ENCODE measurements at places on chromosomes 2 and 18.

DNA sequence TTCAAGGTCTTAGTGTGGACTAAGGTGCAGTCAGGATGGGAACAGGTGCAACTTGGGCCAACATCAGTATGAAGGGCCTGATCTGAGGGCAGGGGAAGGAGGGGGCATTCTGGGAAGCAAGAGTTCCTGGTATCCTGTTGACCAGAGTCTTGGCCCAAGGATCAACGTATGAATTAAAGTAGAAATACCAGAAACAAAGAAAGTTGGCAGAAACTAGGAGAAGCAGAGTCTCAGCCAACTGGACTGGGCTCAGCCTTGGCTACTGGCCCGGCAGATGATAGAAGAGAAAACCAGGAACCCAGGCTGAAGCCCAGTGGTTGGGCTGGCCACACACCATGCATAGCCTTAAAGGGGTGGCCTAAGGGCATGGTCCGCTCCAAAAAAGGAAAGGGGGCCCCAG, 2.3 kb downstream of the CETN1 start:
- no peak for DNase-seq

DNA sequence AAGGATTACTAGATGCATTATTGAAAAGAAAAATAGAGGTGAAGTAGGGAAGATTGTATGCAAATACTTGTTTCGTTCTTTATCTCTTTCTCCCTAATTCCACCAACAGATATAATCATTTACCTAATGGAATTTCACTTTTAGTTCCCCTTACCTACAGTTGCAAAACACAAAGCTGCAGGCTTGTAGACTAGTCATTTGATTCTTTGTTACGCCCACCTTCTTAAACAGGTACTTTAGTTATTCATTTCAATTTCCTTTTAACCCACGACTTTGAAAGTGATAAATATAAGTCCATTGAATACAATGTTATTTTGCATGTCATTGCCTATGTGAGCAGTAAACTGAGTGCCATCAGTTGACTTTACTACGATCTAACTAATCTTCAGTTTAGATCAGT, 3.9 kb upstream of the HRH4 start:
- no peak for DNase-seq

DNA sequence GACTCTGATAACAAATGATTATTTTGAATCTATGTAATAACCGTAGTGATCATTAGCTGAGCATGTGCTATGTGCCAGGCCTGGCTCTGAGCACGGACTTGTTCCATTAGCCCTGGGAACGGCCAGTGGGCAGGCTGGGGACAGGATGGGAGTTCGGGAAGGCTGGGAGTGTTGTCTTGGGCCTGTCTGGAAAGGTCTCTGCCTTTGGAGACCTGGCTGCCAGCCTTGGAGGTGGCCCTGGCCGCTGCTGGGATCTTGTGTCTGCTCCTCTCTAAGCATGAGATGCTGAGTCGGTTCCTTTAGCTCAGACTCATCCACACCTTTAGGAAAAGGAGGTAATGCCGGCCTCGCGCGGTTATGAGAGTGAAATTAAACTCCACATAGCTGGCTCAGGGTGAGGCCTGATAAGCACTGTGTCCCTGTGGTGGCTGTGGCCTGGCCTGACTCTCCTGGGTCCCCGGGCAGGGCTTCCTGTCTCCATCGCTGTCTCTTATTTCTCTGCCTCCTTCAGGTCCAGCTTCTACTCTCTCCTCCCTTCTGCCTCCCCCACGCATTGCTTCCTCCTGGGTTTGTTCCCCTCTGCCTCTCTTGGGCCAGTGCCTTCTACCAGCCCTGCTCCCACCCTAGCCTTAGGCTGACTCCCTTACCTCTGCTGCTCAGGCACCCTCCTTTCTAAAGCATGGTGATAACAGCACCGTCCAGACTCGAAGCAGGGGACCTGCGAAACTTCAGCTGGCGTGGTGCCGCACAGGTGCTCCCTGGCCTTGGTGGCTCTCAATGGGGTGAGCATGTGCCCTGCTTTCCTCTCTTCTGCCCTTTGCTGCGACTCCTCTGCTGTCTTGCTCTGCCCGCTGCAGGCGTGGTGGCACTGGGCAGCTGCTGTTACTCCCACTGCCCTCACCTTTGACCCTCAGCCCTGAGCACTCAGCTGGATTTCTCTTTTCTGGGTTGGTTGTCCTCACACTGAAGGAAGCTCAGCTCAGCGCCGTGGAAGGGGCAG, 41.8 kb downstream of the NCK2 start:
- no peak for DNase-seq

GRCh38 chr18:58097907-58098166, 53.8 kb downstream of the NEDD4L start:
- no peak for DNase-seq

- no peak for DNase-seq
Measured at GRCh38 chr2:28868611-28869010, 1.5 kb downstream of the TRMT61B start.

DNA sequence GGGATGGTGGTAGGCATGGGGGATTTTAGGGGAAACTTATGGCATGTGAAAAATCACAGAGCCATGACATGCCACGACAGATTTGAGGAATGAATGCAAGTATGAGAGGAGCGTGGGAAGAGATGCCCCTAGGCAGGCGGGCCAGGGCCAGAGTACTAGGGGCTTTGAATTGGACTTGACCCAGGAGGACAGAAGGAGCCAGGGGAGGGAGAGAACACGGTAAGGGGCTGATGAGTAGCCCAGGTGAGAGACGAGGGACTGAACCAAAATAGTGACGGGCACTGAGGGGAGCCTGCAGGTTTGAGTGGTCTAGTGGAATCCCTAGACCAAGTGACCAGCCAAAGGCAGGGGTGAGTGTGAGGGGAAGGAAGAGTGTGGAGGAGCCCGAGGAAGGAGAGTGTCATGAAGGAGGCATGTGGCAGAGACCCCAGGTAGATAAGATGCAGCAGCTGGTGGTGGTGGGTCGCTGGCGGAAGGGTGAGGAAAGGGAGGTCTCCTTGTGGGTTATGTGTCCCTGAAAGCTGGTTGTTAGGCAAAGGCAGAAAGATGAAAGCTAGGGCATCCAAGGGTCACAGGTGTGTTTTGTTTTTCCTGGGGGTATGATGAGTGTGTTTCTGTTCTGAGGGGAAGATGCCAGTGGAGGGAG, 48.7 kb downstream of the ZBTB7C start:
- no peak for DNase-seq

DNA sequence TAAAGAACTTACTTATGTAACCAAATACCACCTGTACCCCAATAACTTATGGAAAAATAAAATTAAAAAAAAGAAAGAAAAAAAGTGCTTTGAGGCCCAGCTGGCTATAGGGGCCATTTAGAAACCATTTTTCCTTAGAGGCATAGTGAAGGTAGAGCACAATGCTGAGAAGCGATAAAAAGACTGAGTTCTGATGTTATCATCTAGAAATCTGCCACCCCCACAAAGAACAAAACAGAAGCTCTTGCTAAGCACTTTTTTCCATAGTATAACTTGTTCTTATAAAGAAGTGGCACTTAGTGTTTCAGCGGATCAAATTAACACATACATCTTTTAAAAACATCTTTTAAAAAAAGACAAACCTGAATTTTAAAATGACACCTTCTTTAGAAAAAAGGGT, 51.4 kb downstream of the ICOS start:
- no peak for DNase-seq

GRCh38 chr2:16257322-16258028, 317.1 kb downstream of the MYCN start:
- no peak for DNase-seq

DNA sequence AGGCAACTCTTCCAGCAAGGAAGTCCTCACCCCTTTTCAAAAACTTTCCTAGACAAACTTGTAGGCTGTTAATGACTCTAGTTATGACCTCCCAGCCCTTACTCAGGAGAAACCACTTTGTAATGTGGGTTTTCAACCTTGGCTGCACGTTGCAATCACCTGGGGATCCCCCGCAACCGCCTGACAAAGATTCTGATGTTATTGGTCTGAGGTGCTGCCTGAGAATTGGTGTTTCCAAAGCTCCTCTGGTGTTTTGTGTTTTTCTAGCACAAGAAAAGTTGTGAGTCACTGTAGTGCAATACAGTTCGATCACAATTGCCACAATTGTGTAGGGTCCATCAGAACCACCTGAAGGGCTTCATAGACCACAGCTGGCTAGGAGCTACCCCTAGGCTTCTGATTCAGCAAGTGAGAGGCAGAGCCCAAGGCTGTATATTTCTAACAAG, 121.6 kb downstream of the SP100 start:
- DNase-seq, result no peak

GRCh38 chr2:120565929-120566328, 169.7 kb upstream of the GLI2 start:
- DNase-seq, result no peak

- DNase-seq, result peak; percentile 91
Measured at GRCh38 chr2:133817680-133818566, 249.7 kb upstream of the NCKAP5 start.

DNA sequence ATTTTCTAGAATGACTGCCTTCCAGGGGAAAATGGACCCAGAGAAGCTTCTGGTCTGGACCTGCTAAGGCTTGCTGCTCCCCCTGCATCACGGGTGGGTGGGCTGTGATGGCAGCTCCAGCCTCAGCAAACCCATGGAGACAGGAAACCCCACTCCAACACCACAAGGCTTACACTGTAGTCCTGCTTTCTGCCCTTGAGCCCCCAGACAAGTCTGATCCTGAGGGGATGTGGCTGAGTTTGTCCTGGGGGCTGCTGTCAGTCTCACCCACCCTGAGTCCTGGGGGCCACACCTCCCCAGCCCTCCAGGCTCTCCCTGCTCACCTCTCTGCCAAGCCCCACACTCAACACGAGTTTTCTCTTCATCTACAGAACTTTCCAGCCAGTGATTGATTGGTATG, 279.4 kb downstream of the EIPR1 start:
- DNase-seq, result no peak
